ENCODE measurements at places on chromosomes 13 and 19. TPM values are rescaled to one million over a fixed set of nuclear protein-coding genes. Genes with fewer than 3 reads are reported as not detected.
A peak's percentile ranks its signal among the peaks of the same experiment; 100 is the strongest.

- H3K4me3 ChIP-seq, result no peak overlapping the region
- H3K36me3 ChIP-seq, result no peaks in the 10 kb centered on the region
- H3K27me3 ChIP-seq, result no peaks in the 10 kb centered on the region
- no peaks in the 10 kb centered on the region for H3K4me1 ChIP-seq
Measured at GRCh38 chr19:38511074-38511708, 77.7 kb downstream of the RYR1 start.

- no peaks in the 10 kb centered on the region for H3K36me3 ChIP-seq
- no peak overlapping the region for H3K27ac ChIP-seq
- no peak overlapping the region for H3K4me3 ChIP-seq
- H3K4me1 ChIP-seq, result peaks cover 16% of the 10 kb centered on the region
- H3K27me3 ChIP-seq, result no peaks in the 10 kb centered on the region
Measured at GRCh38 chr13:74074723-74075122, 59.5 kb downstream of the KLF12 start.

DNA sequence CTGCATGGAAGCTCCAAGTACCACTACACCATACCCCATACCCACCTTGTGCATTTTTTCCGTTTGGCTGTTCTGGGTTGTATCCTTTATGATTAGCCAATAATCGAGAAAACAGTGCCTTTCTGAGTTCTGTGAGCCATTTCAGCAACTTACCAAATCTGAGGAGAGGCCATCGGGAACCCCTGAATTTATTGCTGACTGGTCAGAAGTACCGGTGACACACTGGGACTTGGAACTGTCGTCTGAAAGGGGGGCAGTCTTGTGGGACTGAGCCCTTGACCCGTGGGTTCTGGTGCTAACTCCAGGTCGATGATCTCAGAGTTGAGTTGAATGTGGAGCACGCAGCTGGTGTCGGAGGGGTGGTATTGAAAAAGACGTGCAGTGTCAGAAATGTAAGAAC is 15.0 kb downstream of the UPF3A start:
- H3K36me3 ChIP-seq, result peaks cover 26% of the 10 kb centered on the region
- peaks cover 2% of the 10 kb centered on the region for H3K4me1 ChIP-seq
- no peak overlapping the region for H3K4me3 ChIP-seq
- DNase-seq, result no peak

GRCh38 chr19:41064974-41065569 is 23.2 kb upstream of the CYP2A13 start:
- H3K4me1 ChIP-seq, result no peaks in the 10 kb centered on the region
- no peak overlapping the region for H3K4me3 ChIP-seq
- DNase-seq, result peak; percentile 2
- no peaks in the 10 kb centered on the region for H3K36me3 ChIP-seq
- no peaks in the 10 kb centered on the region for H3K27me3 ChIP-seq
- H3K27ac ChIP-seq, result no peak overlapping the region

- H3K4me3 ChIP-seq, result no peak overlapping the region
- H3K4me1 ChIP-seq, result peaks cover 3% of the 10 kb centered on the region
- no peaks in the 10 kb centered on the region for H3K36me3 ChIP-seq
Measured at GRCh38 chr19:2634228-2634951, 68.1 kb downstream of the GNG7 start.

GRCh38 chr19:46784262-46785053 is 3.9 kb downstream of the SLC1A5 start:
- H3K4me3 ChIP-seq, result peak overlapping the region; percentile 77
- DNase-seq, result peak; percentile 73
- peaks cover 15% of the 10 kb centered on the region for H3K36me3 ChIP-seq
- no peaks in the 10 kb centered on the region for H3K27me3 ChIP-seq
- peak overlapping the region; percentile 45 for H3K27ac ChIP-seq
- H3K4me1 ChIP-seq, result peaks cover 27% of the 10 kb centered on the region

Gene ATP1A3
- 3.4 TPM for total RNA-seq

Gene CGB3
- total RNA-seq, result 3.6 TPM
